IMR-90 (cell line): ENCODE measurements at places on chromosomes 6 and 20.
A peak's percentile ranks its signal among the peaks of the same experiment; 100 is the strongest.

DNA sequence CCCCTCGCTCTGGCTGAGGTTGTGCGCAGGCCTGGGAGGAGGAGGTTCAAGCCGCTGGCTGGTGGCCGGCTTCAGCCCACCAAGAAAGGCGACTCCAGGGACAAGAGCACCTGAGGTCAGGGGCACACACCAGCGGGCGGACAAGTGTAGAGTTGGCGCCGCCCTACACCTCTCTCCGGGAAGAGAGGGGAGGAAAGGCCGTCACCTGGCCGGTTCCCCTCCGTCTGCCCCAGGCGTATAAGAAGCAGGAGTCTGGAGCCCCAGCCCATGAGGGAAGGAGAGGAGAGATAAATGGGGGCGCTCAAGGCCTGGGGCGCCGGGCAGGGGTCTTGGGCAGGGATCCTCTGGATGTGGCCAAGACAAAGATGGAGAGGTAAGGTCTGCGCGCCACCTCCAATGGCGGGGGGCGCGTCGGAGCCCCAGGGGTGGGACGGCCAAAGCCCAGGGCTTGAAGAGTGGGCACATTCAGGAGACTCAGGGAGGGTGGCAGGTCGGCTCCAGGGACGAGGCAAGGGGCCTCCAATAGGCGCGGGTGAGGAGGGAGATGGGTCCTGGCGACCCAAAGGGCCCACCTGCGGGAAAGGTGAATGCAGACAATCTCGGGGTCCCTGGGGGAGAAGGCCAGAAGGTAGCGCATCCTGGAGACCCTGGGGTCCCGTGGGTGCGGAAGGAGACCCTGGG lies 826 bp downstream of the RIMS4 start:
- no peak for DNase-seq

DNA sequence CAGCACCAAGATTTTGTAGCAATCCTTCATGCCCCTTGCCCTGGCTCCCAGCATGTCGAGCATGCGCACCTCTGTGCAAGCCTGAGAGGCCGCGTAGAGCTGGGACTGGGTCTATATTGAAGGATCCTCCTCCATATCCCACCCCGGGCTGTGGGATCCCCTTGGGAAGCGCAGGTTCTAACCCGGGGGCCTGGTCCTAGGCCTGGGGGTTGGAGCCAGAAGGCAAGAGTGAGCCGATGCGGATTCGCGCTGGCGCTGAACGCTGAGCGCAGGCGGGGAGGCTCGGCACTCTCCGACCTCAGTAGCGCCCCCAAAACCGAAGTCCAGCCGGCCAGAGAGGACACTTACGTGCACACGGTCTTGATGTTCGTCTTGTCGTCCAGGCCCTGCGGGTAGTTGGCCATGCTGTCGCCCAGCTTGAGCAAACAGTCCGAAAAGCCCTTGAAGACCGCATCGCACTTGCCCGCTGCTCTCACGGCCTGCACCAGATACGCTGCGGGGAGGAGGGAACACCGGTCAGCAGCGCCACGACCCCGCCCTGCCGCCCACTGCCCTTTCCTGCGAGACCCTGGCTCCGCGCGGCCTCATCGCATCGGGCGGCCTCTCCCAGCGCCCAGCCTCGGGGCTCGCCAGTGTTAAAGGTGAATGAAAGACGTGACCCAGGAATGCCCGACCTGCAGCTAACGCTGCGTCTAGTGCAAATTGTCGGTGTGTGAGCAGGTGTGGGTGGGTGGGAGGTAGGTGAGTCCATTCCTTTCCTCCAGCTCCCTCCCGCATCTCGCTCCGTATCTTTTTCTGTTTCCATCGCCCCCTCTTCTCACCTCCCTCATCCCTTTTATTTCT lies 4.5 kb downstream of the NRN1 start:
- no peak for DNase-seq

DNA sequence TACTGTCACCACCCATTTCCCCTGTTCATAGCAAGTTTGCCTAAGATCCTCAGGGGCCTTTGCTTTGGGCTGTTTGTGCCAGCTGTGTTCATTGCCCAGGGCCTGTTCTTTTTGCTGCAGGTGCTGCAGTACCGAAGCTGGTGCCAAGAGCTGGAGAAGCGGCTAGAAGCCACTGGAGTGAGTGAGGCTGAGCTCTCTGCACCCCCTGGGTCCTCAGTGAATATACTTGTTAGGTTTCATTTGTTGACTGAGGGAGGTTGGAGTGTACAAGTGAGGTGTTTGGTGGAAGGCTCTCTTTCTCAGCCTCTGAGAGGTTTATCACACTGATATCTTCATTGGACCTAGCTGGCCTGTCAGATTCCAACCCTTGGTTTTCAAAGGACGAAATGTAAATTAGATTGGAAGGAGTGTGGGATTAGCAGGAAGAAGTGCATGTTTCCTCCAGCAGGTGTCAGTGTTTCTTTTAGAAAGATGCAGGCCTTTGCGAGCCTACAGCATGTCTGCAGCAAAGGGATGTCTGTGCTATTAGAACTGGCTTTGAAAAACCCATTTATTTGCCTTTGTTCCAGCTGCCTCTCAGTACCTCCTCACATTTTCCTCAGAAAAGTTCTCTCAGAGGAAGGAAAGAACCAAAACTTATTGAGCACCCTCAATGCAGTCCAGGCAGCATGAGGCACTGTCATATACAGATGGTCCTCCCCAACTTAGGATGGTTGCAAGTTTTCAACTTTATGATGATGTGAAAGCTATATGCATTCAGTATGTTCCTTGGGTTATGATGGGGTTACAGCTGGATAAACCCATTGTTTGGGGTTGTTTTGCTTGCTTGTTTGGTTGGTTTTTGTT lies 8.3 kb downstream of the CEP250 start:
- peak; percentile 71 for DNase-seq

DNA sequence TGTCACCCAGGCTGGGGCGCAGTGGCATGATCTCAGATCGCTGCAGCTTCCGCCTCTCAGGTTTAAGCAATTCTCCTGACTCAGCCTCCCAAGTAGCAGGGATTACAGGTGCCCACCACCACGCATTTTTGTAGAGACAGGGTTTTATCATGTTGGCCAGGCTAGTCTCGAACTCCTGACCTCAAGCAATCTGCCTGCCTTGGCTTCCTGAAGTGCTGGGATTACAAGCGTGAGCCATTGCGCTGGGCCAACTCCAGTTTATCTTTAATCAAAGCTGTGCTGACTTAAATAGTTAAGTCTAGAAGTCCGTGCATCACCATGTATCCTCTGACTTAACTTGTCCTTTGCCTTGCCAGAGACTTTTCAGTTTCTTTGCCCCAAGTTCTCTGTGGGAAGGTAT lies 224.3 kb downstream of the TMEM242 start:
- DNase-seq = no peak

GRCh38 chr6:141326426-141326825 lies 806.3 kb upstream of the GJE1 start:
- DNase-seq = peak; percentile 100

- no peak for DNase-seq
Observed at GRCh38 chr6:92608751-92609150, 810.6 kb downstream of the EPHA7 start.

DNA sequence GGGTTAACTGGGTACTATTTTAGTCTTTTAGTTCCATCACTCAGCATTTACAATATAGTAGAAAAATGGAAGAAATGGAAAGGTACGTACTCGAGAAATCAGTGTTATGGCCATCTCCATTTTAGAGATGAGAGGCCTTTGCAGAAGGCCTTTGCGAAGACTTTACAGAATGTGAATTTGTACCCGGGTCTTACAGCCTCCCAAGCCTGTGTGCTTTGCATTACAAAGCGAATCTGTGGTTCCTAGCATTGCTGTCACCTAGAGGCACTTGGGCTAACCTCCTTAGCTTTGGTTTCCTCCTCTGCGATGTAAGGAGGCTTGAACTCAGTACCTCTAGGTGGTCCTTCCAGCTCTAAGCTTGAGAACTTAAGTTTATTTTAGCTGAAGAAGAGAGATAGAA lies 10.9 kb downstream of the VAPB start:
- DNase-seq = no peak

GRCh38 chr20:45892049-45892825 lies 1.1 kb downstream of the CTSA start:
- DNase-seq = peak; percentile 41

DNA sequence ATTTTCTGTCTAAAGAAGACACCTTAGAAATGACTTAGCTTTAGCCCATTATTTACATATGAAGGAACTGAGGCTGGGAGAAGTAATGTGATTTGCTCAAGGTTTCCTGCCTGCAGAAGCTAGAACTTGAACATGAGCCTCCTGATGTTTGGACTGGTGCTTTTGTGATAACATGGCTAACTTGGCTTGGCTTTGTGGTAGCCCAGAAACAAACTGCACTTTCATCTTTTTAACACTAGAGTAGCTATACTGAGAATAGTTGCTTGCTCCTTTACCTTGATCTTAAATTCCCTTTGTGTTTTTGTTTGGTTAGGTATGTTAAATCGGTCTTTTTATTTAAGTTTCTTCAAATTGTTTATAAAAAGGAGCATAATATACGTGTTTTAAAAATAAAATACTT lies 163.5 kb upstream of the MANEA start:
- no peak for DNase-seq

GRCh38 chr6:24738741-24739140 lies 19.8 kb upstream of the C6orf62 start:
- DNase-seq = no peak

DNA sequence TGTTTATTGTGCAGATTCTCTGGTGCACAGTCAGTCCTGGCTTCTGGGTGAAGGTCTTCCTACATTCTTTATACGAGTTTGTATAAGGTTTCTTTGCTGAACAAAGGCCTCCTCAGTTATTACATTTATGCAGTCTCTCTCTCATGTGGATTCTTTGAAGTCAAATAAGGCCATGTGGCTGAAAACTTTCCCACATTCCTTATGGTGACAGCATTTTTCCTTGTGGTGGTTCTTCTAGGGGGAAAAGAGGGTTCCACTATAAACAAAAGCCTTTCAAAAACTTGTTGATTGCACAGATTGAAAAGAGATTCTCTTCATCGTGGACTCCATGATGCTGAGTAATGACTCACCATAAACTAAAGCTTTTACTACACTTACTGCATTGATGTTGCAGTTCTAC lies 19.2 kb downstream of the ZSCAN12 start:
- no peak for DNase-seq

DNA sequence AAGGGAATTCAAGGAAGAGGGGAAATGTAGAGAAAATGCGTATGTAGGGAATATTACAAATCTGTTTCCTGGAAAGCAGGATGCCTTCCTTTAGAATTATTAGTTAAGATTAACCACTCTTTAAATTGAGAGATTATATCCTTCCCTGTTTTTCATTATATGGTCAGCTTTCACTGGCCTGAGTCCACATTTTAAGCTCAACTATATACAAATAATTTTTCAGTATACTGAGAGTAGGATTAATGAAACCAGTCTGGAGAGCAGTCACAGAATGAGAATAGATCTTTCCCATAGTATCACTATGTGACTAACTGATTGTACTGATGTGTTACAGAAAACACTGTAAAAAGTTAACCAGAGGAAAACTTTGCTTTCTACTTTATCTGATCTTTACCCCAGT lies 306.3 kb downstream of the LAMA2 start:
- DNase-seq = no peak

DNA sequence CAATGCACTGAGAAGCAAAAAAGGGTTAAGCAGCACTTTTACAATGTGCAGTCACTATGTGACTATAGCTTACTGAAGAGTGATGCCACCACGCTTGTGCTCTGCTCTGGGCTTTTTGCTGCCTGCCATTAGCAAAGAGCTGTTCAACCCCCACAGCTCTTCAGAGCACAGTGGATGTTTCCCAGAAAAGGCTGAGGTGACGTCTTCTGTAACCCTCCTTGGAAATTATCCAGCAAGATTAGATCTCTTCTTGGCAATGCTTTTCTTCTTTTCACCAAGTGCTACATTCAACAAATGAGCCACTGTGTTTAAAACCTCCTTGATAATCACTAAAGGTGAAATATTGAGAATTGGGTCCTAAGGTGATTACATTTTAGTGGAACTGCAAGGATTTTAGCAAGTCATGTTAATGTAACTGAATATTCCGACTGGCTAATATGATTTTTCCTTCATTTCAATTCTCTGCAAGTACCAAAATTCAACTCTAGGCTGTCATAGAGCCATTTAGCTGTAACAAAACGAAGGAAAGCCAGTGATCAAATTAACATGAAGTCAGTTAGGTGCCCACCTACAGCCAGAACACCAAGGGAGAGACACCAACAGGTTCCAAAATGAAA lies 34.9 kb downstream of the ELOVL5 start:
- DNase-seq = peak; percentile 48

GRCh38 chr20:17859616-17860232 lies 108.9 kb downstream of the SNX5 start:
- DNase-seq = no peak

GRCh38 chr6:118240878-118241528 lies 307.1 kb upstream of the PLN start:
- no peak for DNase-seq

GRCh38 chr6:166075186-166075585 lies 92.5 kb downstream of the TBXT start:
- no peak for DNase-seq

GRCh38 chr6:69846770-69847491 lies 19.4 kb upstream of the COL19A1 start:
- DNase-seq = no peak

DNA sequence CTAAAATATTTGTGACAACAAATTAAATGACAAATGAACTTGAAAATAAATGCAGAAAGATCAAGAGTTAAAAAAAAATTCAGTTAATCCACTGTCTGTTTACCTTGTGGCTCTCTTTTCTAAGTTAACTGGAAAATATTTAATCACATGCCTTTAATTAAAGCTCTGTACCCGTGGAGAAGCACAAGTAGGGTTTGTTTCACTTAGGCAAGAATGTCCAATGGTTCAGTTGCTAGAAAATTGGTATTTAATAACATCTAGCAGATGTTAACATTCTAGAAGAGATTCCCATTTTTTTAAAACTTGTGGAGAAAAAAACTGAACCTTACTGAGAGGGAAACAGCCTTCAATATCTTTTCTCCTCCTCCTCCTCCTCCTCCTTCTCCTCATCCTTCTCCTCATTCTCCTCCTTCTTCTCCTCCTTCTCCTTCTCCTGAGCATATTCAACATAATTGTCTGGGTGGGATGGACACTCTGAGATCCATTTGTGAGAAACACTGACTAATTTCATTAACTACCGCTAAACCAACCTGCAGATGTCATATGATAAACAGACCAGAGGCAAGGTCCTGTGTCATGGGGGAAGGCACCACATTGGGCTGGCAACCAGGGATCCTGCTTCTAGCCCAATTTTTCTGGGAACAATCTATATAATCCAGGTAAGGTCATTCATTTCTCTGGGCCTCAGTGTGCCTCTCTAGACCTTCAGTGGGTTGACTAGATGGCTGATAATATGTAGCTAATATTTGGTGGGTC lies 44.1 kb upstream of the AKIRIN2 start:
- no peak for DNase-seq

GRCh38 chr20:58019027-58019849 lies 209.2 kb downstream of the ANKRD60 start:
- DNase-seq = peak; percentile 12

- peak; percentile 63 for DNase-seq
Observed at GRCh38 chr20:50071039-50071888, 41.7 kb downstream of the UBE2V1 start.
